Stimulated activated CD4-positive, alpha-beta T cell treated with anti-CD3 and anti-CD28 coated beads, Interleukin-2, amount 100 ng/mL, for 48 hours (primary cell): ENCODE measurements at places on chromosomes 2 and 18.
A peak's percentile ranks its signal among the peaks of the same experiment; 100 is the strongest.

DNA sequence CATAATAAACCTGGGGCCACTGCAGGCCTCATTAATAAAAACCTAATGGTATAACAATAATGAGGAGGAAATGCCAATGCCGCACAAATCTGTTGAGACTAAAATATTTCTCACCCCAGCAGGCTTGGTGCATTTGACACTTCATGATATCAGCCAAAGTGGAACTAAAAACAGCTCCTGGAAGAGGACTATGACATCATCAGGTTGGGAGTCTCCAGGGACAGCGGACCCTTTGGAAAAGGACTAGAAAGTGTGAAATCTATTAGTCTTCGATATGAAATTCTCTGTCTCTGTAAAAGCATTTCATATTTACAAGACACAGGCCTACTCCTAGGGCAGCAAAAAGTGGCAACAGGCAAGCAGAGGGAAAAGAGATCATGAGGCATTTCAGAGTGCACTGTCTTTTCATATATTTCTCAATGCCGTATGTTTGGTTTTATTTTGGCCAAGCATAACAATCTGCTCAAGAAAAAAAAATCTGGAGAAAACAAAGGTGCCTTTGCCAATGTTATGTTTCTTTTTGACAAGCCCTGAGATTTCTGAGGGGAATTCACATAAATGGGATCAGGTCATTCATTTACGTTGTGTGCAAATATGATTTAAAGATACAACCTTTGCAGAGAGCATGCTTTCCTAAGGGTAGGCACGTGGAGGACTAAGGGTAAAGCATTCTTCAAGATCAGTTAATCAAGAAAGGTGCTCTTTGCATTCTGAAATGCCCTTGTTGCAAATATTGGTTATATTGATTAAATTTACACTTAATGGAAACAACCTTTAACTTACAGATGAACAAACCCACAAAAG is 580.9 kb upstream of the TMEFF2 start:
- DNase-seq, result no peak

GRCh38 chr2:714005-714741 is 37.0 kb upstream of the TMEM18 start:
- peak; percentile 27 for DNase-seq

GRCh38 chr2:145022666-145023333 is 502.9 kb upstream of the ZEB2 start:
- DNase-seq, result no peak

- no peak for DNase-seq
Observed at GRCh38 chr2:64101141-64101591, 43.1 kb downstream of the PELI1 start.

GRCh38 chr2:106061611-106062349 is 132.3 kb downstream of the UXS1 start:
- no peak for DNase-seq

GRCh38 chr2:197378086-197378485 is 56.7 kb downstream of the SF3B1 start:
- DNase-seq, result no peak

DNA sequence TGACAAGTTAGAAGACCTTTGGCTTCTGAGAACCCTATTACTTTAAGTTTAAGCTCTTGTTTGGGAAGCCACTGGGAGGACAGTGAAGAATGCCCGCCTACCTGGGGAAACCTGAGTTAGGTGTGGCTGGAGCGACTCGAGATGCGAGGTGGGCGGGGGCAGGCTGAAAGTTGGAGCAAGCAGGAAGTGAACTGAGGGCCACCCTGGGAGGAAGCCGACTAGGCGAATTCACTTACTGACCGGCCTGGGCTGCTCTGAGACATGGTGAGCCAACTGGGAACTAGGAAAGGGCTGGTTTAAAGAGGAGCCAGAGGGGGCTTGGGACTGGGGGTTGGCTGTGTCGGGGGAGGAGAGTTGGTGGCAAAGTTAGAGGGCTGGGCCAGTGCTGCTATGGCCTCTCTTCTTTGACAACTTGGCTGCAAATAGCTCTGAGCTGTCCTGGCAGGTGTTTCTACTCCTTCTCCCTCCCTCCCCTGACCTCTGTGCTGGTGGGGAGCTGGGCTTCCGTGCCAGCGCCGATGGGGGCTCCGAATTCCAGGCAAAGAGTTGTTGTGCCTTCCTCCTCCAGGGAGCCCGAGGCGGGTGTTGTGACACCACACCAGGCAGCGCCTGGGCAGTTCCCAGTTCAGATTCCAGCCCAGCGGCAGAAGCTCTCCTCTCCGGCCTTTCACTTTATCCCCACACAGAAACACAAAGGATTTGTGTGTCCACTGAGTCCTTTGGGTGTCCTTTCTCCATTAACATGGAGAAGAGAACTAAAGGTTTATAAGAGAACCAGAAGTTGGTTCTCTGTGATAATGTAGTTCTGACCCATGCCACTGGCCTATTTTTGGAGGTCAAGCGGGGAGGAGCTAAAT is at the start of gene VAMP8:
Gene VAMP8 (plus strand): TSS at position 201 of the 857 bp plus-strand sequence. CDS start 61 bp downstream, at position 262.
- peak; percentile 49 for DNase-seq

- no peak for DNase-seq
Observed at GRCh38 chr2:232668805-232669444, 28.2 kb upstream of the GIGYF2 start.

DNA sequence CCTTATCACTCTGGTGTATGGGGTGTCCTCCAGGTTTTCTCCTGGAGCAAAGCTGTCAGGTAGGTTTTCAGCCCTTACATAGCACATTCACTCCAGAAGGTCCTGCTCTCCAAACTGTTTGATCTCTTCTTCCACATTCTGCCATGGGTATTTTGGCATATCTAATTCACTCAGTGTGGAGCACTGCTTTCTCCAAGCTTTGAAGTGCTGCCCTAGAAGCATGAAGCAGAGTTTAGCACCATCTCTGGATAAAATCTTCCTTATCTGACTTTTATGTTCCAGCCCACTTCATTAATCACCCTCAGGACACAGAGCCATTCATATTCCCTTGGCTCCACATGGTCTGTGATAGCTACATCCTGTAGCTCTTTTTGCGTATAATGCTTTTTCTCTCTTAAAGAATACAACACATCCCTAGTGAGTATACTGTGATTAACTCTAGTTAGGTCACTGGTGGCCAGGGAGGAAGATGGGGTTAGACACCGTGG is 56.7 kb upstream of the ARHGAP28 start:
- no peak for DNase-seq

GRCh38 chr2:197191177-197191939 is 119.2 kb downstream of the ANKRD44 start:
- DNase-seq, result no peak

GRCh38 chr2:208358758-208359631 is 47.6 kb upstream of the PTH2R start:
- no peak for DNase-seq

GRCh38 chr2:29580223-29580622 is 341.2 kb downstream of the ALK start:
- DNase-seq, result no peak

GRCh38 chr2:11160731-11161455 is 5.6 kb downstream of the SLC66A3 start:
- no peak for DNase-seq

DNA sequence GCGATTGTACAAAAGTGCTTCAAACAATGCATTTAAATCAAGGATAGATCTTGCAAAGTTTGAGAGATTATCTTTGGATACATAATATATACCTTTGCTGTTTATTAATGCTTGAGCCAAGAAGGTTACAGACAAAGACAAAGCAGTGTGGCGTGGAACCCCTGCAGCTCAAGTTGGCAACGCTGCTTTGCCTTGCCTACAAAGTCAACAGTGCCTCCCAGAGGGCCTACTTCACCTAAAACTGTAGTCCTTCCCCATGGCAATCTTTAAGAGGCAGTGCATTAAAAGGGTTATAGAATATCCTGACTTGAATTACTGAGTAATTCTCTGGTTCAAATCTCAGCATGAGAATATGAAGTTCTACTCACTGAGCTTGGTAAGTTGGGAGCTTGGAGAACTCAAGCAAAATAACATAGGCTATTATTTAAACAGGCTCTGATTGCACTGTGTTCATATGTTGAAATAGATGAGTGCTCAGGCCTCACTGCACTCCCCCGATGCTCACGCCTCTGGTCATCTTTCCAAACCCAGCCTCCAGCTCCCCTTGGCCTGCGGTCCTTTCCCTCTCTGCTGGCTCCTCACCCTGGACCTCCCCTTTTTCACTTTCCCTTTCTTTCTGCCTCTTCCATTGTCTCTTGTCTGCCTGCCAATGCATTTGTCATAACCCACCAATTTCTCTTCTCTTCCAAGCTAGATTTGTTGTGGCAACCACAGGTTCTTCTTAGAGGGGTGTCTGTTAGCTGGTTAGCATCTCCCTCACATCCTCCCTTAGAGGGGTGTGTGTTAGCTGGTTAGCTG is 96.5 kb downstream of the MYT1L start:
- no peak for DNase-seq
